ENCODE measurements at places on chromosomes 5 and 9. TPM values are rescaled to one million over a fixed set of nuclear protein-coding genes. Genes with fewer than 3 reads are reported as not detected.

DNA sequence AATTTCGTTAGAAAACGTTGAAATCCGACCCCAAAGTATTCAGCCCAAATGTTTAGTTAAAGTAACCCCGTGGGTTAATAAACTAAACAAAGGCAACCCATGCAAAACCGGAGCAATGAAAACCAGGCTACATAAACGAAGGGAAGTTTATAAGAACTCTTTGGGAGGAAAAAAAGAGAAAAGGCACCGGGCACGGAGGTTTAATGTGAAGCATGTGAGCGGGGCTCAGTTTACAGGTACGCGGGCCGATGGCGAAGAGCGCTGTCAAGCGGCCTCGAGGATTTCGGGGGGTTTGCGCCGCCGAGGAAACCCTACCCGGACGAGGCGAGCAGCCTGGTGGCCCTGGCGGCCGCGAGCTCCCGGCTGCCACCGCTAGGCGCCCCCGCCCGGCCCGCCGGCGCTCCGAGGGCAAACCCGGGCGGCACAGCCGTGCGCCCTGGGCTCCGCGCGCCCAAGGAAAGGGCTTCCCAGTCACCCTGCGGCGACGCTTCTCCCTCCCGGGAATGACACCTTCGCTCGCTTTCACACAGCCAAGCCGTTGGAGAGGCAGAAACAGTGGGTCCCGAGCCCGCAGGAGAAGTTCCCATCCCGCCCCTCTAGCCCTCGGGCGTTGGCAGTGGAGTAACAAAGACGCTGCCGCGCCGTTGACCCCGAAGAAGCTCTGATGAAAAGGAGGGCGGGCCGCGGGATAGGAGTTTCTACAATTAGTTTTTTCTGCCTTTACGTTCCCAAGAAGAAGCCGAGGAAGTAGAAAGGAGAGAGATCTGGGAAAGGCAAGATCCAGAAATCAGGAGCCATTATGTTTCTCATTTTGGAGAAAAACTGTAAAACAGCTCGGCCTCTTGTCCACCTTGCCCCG is 126.0 kb downstream of the TMEM174 start:
- no peak for DNase-seq

GRCh38 chr5:160460377-160461049 is 38.9 kb downstream of the PTTG1 start:
- DNase-seq: no peak

- DNase-seq: no peak
Measured at GRCh38 chr5:5342784-5343183, 79.7 kb upstream of the ICE1 start.

DNA sequence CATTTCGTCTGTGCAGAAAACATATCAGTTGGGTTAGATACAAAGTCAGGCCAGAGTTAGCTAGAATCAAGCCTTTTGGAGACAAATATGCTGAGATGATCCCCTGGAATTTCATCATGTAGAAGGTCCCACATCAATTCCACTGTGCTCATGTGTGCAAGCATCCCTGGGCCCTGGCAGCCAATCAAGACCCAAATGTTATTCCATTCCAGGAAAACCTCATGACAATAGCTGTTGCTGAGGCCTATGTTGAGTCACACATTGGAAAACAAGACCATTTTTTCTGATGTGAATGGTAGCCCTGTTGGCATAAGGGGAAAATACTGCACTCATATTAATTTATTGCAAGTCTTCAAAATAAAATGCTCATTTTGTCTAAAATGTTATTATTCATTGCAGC is 11.5 kb downstream of the SPOCK1 start:
- no peak for DNase-seq

DNA sequence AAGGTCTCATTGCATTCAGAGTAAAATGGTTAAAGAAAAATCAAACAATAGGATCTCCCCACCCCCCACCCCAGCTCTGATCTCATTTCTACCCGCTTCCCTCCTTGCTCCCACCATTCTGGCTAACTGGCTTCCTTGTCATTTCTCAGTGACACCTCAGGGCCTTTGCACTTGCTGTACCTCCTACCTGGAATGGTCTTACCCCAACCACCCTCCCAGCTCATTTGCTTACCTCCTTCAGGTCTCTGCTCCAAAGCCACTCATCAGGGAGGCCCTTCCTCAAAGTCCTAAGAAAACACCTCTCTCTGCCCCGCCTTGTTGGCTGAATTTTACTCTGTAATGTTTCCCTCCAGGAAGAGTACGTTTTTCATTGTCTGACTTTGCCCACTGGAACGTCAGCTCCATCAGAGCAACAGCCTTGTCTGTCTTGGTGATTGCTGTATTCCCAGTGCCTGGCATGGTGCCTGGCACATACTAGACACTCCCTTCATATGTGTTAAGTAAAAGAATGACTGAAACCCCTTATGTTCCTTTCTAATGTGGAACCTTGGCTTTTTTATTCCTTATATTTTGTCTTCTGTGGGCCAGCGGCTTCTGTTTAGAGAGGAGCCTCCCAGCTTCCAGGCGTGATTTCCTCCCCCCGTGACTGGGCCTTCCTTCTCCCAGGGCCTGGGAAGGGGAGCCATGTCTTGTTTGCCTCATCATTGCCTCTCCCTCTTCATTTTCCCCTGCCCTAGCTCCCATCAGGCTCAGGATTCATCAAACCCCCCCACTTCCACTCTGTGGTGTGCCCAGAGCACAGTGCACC is 26.9 kb downstream of the NEURL1B start:
- no peak for DNase-seq

DNA sequence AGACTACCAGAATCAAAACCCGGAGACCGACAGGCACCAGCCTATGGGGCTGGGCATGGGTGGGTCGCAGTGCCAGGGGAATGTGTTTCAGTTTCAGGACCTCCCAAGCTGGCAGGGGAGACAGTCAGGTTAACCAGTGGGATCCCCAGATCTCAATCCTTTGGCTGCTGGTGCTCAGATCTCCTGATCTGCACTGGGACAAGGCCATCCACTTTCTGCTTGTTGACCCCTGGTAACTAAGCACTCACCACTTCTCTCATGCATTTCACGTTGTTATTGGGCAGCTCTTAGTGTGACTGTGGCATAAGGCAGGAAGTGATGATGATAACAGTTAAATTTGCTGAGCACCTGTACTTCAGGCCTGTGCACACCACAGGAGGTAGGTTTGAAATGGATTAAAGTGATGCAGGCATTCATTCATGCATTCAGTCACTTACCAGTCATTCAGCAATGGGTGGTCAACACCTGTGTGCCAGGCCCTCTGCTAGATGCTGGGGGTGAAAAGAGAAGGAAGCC is 42.1 kb upstream of the STXBP1 start:
- DNase-seq: peak; percentile 72

DNA sequence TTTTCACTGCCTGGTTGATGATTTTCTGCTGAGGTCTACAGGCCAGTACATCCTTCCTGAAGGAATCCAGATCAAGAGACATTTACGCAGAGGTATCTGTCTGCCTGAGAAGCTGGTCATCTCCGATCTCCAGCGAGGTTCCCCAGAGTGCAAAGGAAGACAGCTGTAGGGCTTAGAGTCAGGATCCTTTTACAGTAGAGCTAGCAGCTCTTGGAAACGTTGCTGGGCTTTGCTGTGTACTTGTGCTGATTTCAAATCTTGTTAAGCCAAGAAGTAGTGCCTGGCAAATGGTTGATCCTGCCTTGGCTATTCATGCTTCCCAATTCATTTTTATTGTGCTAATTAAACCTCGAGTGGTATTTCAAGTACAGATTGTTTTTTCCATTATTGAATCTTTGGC is 48.9 kb downstream of the NTRK2 start:
- DNase-seq: no peak

DNA sequence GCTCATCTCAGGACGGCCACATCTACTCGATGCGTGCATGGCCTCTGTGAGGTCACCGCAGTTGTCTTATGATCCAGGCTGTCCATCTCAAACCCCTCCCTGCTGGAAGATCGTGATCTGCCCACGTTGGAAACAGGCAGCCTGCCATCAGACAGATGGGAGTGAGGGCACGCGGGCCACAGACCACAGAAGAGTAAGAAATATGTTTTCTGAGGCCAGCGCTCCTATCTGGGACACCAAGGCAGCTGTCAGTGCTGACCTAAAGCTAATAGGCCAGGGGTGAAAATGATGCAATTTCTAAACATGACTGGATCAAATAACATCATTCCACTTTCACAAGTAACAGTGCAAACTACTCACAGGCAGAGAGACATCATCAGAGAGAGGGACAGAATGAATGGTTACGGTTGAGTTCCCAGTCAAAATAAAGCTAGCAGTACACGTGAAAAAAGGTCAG is 57.1 kb upstream of the CER1 start:
- no peak for DNase-seq

The ANKRD55 gene
- total RNA-seq: not detected

- no peak for DNase-seq
Measured at GRCh38 chr5:84450617-84451414, 66.1 kb upstream of the EDIL3 start.

DNA sequence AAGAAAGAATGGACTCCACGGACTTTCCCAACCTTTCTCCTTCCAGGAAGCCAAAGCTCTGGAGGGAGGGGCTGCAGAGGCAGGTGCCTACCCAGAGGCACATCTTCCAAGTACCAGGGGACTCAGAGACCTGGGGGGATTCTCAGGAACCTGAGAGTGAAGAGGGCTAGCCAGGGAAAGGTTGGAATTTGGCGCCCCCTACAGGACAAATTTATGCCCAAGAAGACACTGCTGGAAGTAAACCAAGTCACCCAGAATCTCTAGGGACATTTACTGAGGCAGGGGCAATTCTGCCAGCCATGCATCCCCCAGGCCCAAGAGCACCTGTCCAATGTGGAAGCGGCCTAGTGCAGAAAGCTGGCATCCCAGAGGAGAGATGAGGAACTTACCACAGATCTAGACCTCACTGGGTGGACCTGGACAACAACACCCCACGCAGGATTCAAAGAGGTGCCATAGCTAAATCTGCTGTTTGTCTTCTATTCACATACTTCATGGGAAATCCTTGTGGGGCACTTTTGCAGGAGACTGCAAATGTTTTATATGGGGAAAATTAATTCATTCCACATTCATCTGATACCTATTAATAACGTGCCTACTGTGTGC is 25.9 kb upstream of the IDNK start:
- peak; percentile 61 for DNase-seq

GRCh38 chr5:121945261-121945660 is 16.5 kb upstream of the SRFBP1 start:
- no peak for DNase-seq

The NPM1 gene
- 1,230 TPM for total RNA-seq

Measured in activated CD8-positive, alpha-beta memory T cell treated with anti-CD3 and anti-CD28 coated beads, Interleukin-2, amount 10 ng/mL, durations not matched to agents 7 days and 5 days (primary cell).